A549 treated with CORT108297 at 1 μM for 4 hours (cell line): ENCODE measurements at places on chromosomes 13 and 19. TPM values are rescaled to one million over a fixed set of nuclear protein-coding genes. Genes with fewer than 3 reads are reported as not detected.

DAZAP1 gene
- 77.6 to 108 TPM (median 102 TPM) in 5 replicates for total RNA-seq

PRR12 gene
- total RNA-seq: 23.7 to 33.6 TPM (median 31.9 TPM) in 5 replicates

NOVA2 gene
- 0.12 to 0.19 TPM (median 0.13 TPM) in 5 replicates for total RNA-seq

SIGLEC11 gene
- total RNA-seq: not detected in 5 replicates

LACC1 gene
- 2.3 to 3.5 TPM (median 2.4 TPM) in 5 replicates for total RNA-seq

ZSCAN1 gene
- total RNA-seq: not detected in 5 replicates

ZNF700 gene
- total RNA-seq: 0.26 to 0.55 TPM (median 0.29 TPM) in 5 replicates

BLVRB gene
- total RNA-seq: 238 to 368 TPM (median 325 TPM) in 5 replicates

ZNF571 gene
- 0.75 to 2.5 TPM (median 1.3 TPM) in 5 replicates for total RNA-seq

GADD45GIP1 gene
- total RNA-seq: 30.1 to 58.7 TPM (median 54.9 TPM) in 5 replicates

SAMD4B gene
- total RNA-seq: 121 to 183 TPM (median 177 TPM) in 5 replicates

PEAK3 gene
- not detected in 5 replicates for total RNA-seq

IGFL4 gene
- 0.33 to 1.0 TPM (median 0.54 TPM) in 5 replicates for total RNA-seq

MCEMP1 gene
- not detected in 5 replicates for total RNA-seq

CYP2A7 gene
- total RNA-seq: not detected in 5 replicates

ZNF738 gene
- total RNA-seq: 0.65 to 1.3 TPM (median 0.96 TPM) in 5 replicates

CRLF1 gene
- total RNA-seq: 2.5 to 6.0 TPM (median 4.5 TPM) in 5 replicates

NXNL1 gene
- not detected in 5 replicates for total RNA-seq

ZNF573 gene
- 1.2 to 2.8 TPM (median 2.3 TPM) in 5 replicates for total RNA-seq

SHANK1 gene
- total RNA-seq: 0.03 to 0.37 TPM (median 0.21 TPM) in 5 replicates

CLEC4M gene
- total RNA-seq: not detected in 5 replicates

DDX49 gene
- total RNA-seq: 32.4 to 48.7 TPM (median 44.7 TPM) in 5 replicates

PGLYRP1 gene
- total RNA-seq: not detected in 5 replicates

PNMA8C gene
- total RNA-seq: not detected in 5 replicates

BTBD2 gene
- total RNA-seq: 31.2 to 47.9 TPM (median 44.4 TPM) in 5 replicates

CCNA1 gene
- total RNA-seq: 0.29 to 0.51 TPM (median 0.42 TPM) in 5 replicates

KRTDAP gene
- total RNA-seq: not detected in 5 replicates
